ENCODE measurements at places on chromosomes 11 and 22.

- peak; percentile 46 for DNase-seq
Measured at GRCh38 chr22:42939451-42939881, 75.5 kb downstream of the PACSIN2 start.

DNA sequence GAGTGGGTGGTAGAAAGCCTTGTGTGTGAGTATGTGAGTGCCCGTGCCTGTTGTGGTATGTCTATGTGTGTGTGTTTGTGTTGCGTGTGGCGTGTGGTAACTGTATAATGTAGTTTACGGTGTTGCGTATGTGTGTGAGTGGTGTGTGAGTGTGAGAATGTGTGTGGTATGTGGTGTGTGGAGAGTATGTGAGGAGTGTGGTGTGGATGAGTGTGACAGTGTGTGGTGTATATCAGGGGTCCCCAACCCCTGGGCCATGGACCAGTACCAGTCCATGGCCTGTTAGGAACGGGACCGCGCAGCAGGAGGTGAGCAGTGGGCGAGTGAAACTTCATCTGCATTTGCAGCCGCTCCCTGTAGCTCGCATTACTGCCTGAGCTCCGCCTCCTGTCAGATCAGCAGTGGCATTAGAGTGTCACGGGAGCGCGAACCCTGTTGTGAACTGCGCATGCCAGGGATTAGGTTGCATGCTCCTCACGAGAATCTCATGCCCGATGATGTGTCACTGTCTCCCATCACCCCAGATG lies 5.7 kb downstream of the UPK3A start:
- DNase-seq = peak; percentile 76

DNA sequence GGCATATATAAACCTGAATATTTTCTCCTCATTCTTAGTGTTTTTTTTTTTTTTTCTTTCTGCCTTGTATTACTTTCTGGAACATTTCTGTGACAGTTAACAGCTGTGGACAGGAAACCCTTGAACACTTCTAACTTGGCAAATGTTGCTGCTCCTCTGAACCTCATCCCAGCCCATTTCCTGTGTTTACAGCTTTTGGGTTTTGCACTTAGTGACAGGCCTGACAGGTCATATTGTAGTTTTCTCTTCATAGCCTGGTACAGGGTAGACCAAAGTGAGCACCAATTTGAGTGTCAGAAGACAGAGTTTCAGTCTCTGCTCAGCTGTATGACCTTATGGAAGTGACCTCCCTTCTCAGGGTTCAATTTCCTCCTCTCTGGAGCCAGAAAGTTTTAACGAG lies 91.6 kb downstream of the STIM1 start:
- DNase-seq = peak; percentile 31

GRCh38 chr11:134580610-134580975 lies 168.6 kb upstream of the B3GAT1 start:
- no peak for DNase-seq

DNA sequence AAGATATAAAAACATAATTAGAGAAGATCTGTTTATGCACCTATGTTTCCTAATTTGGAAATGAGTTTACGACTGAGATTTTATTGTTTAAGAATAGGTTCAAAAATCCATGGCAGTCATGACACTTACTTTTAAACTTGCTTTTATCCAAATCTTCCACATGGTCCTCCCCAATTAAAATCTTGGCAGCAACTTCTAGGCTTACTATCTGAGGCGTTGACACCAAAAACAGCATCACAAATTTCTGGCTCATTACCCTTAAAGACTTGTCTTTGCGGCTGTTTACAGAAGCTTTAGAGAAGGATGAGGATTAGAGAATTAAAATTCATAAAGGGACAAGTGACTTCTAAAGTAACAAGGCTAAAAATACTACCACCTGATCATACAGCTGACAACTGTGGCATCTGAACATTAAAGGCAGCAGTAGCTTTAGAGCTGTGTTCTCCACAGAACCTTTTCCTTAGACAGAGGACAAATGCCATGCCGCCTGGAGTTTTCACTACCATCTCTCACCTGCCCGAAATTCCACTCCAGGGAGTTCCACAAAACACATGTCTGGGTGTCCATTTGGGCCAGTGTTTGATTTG lies 6.4 kb downstream of the E2F8 start:
- DNase-seq = no peak

DNA sequence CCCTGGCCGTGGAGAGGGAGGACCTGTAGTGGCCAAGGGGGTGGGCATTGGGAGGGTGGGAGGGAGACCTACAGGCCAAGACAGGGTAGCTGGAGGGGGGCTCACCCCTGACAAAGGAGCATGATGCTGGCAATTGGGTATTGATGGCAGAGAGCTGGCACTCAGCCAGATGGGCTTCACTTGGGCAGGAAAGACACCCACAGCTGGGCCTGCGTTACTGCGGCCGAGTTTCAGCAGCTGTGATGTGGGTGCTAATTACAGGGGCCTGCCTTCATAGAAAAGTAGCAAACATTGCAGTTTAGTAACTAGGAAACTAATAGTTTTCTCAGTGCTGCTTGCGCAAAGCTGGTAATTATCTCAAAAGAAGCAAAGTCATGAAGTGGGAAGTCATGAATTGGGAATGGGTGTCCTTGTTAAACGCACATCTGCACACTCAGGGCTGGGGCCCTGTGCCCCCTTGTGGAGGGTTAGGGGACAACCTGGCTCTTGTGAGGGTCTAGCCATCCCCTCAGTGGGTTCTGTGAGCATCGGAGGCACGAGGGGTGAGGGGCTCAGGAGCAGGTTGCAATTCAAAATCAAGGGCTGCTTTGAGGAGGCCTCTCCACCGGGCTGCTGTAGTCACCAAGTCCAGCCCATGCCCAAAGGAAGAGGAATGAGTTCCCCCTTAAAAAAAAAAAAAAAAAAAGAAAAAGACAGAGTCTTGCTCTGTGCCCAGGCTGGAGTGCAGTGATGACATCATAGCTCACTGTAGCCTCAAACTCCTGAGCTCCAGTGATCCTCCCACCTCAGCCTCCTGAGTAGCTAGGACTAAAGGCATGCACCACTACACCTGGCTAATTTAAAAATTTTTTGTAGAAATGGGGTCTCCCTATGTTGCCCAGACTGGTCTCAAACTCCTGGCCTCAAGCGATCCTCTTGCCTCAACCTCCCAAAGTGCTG lies 24.4 kb upstream of the TXNRD2 start:
- no peak for DNase-seq

DNA sequence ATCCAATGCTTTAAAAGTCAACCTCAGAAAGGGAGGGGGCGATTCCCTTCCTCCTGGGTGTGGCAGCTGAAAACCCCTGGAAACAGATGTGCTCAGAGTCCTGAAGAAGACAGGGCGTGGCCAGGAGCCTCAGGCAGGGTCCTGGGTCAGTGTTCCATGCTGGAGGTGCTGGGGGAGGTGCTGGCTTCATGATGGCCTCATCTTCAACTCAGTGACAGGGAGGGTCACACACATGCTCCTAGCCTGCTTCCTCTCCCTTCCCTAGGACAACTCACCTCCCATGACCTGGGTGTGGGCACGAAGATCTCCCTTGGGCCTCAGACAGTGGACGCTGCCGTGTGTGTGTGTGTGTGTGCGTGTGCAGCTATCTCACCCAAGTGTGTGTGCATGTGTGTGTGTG lies 245.6 kb upstream of the B3GAT1 start:
- DNase-seq = no peak

DNA sequence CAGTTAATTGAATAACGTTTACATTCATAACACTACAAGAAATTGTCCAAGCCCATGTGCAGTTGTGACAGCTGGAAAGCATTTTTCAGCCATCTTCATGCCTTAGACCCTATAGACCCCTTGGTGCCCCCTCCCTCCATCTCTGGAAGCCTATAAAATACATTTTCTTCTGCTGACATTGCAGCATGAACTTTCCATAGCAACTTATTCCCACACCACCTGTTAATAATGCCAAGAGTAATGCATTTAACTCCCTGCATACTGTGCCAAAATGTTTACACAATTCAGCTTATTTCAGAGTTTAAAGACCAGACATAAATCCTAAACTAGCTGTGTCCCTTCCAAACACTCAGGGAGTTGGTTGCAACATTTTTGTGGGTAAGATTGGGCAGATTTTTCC lies 143.0 kb upstream of the ARHGAP20 start:
- peak; percentile 80 for DNase-seq

GRCh38 chr22:38109371-38110001 lies 998 bp downstream of the BAIAP2L2 start:
- DNase-seq = no peak

DNA sequence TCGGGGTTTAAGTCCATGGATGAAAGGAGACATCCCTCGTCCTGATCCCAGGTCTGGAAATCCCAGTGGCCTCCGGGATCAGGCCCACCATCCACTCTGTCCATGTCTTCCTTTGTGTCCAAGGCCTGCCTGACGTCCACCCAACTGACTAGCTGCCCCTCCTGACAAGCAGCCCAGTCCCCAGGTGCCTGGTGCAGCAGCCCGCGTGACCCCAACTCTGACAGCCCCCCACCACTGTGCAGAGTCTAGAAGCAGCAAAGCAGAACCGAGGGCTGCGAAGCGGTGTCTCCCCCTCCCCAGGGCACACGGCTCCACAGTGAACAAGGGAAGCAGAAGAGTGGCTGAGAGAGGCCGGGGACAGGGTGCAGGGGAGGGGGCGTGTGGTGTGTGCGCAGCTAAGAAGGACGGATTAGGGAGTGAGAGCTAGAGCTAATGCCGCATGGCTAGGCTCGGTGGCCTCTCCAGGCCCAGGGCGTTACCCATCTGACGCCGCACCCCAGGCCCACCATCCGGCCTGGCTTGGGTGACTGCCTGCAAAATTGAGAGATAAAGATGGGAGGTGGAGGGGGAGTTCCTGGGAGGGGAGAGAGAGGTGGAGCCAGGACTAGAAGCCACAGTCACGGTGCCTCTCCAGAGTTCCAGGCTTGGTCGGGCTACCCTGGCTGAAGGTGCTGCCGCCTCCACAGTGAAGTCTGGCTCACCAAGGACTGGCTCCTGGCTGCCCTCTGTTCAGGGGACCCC lies 16.6 kb upstream of the BAIAP2L2 start:
- DNase-seq = peak; percentile 52

DNA sequence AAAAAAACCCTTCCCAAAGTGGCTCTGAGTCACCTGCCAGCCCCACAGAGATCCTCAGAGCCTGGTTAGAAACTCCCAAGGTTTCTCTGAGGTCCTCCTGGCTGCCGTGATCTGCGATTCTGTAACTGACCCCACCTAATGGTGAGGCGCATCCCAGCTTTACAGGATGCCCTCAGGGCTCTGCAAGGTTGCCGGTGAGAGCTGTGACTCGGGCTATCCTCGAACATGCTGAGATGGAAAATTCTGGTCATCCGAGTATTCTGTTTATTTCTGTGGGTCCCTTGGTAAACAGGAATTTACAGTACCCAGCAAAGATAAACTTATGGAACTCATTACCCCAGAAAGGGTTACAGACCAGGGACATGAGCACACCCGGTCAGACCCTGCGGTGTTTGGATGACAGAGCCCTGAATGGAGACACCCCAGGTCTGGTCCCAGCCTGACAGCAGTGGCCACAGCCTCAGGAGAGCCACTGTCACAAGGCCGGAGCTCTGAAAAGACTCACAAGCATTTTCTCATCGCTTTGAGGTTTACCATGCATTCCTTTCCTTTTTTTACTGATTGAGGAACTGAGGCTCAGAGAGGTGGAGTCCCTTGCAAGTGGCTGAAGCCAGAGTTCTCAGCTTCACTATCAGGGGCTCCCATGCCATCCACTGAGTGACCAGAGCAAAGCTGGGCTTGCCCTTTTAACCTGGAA lies 22.2 kb downstream of the LIF start:
- no peak for DNase-seq

DNA sequence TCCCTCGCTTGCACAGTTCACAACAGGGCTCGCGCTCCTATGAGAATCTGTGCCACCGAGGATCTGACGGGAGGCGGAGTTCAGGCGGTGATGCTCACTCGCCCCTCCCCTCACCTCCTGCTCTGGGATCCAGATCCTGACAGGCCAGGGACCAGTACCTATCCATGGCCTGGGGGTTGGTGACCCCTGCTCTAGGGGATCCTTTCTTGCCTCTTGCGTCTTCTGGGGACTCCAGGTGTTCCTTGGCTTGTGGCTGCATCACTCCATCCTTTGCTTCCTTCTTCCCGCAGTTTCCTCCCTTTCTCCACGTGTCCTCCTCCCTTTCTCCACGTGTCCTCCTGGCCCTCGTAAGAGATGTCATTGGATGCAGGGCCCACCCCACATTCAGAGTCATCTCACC lies 30.6 kb upstream of the KRTAP5-7 start:
- DNase-seq = no peak

- DNase-seq = peak; percentile 84
Measured at GRCh38 chr11:30635401-30635989, 49.3 kb upstream of the MPPED2 start.

DNA sequence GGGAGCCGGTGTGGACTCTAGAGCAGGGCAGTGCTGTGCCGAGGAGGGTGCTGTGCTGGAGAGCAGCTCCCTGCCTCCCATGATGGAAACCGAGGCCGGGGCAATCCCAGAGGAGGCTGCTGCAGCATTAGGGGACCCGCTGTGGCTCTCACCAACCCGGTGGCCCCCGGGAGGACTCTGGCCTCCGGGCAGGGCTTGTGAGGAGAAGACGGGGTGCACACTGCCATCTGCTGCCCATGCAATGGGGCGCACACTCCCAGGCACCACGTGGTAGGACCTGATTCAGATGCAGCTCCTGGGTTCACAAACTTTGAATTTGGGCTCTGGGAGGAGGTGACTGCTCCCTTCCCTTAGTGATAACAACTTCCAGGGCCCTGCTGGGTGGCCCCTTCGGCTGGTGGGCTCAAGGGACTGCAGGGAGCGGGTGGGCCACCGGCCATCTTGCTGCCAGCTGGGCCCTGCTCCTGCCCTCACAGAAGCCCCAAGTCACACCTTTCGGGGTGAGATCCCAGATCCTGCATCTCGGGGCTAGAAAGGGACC lies 93.8 kb upstream of the FGF3 start:
- no peak for DNase-seq

- DNase-seq = no peak
Measured at GRCh38 chr22:39369586-39369985, 19.8 kb downstream of the SYNGR1 start.

- no peak for DNase-seq
Measured at GRCh38 chr11:74559934-74560309, 32.5 kb upstream of the POLD3 start.

- no peak for DNase-seq
Measured at GRCh38 chr22:24156141-24156912, 25.0 kb upstream of the SUSD2 start.

- no peak for DNase-seq
Measured at GRCh38 chr22:39669432-39669831, 98.9 kb downstream of the CACNA1I start.

GRCh38 chr22:29670626-29671025 lies 49.2 kb upstream of the CABP7 start:
- DNase-seq = no peak

- DNase-seq = no peak
Measured at GRCh38 chr11:44839458-44840084, 111.1 kb downstream of the TP53I11 start.

GRCh38 chr11:130145975-130146776 lies 13.4 kb upstream of the ST14 start:
- no peak for DNase-seq

DNA sequence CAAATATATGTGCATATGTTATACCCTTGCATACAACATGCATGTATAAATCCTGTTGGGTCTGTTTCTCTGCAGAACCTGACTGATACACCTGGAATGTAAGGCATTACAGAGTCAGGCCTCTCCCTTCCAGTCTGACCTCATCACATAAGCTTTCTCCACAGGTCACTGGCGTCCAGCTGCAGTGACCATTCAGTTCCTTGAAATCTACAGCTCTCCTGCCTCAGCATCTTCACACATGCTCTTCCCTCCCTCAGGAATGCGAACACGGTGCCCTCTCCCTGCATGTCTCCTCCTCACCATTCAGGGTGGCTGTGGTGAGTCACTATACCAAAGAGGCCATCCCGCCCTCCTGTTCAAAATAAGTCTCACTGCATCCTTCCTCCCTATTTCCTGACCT lies 657.8 kb upstream of the B3GAT1 start:
- DNase-seq = no peak

GRCh38 chr11:35118906-35119305 lies 20.1 kb upstream of the CD44 start:
- no peak for DNase-seq
